ENCODE measurements at places on chromosomes 13 and 19.

DNA sequence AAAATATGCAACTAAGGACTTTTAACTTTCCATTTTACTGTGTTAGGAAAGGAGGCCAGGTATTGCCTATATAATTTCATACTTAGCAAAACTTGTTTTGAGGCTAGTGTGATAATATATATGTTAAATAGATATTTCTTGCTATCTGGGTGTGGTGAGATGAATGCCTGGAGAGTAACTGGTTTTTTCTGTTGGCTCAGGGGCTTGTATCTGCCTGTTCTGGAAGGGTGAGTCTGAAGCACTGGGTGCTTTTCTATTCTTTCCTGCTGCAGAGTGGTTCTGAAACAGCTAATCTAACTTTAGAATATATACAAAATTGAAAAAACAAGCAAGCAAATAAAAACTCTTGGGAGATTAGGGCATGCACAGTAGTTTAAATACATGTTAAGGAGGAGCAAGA, 64.6 kb upstream of the MYCBP2 start:
- no peak for DNase-seq

DNA sequence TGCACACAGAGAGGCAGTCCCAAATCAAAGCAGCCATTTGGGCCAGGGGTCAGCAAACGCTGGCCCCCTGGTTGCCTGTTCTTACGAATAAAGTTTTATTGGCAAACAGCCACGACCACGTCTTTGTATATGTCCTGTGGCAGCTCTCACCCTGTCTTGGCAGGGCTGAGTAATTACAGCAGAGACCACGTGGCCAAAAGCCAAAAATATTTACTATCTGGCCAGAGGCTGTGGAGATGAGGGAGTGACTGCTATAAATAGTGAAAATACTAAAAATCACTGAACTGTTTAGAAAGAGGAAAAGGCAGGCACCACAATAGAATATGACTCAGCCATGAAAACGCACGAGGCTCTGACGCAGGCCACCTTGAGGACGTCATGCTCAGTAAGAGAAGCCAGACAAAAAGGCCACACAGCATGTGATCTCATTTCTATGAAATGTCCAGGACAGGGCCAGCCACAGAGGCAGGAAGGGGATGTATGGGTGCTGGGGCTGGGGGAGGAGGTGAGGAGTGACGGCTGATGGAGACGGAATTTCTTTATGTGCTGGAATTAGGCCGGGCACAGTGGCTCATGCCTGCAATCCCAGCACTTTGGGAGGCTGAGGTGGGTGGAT, 29.4 kb downstream of the SMIM24 start:
- peak; percentile 100 for DNase-seq

GRCh38 chr19:29680937-29681336, 15.7 kb downstream of the PLEKHF1 start:
- no peak for DNase-seq

GRCh38 chr19:18086590-18087138, at the start of gene IL12RB1:
Gene IL12RB1, minus strand, starts transcription at chr19:18086934. Its CDS starts 111 bp downstream, at chr19:18086823.
- no peak for DNase-seq

All from astrocyte of the spinal cord (primary cell).